ENCODE measurements at places on chromosomes 11 and 22.

- DNase-seq: no peak
Observed at GRCh38 chr22:46462726-46463371, 74.6 kb downstream of the CELSR1 start.

DNA sequence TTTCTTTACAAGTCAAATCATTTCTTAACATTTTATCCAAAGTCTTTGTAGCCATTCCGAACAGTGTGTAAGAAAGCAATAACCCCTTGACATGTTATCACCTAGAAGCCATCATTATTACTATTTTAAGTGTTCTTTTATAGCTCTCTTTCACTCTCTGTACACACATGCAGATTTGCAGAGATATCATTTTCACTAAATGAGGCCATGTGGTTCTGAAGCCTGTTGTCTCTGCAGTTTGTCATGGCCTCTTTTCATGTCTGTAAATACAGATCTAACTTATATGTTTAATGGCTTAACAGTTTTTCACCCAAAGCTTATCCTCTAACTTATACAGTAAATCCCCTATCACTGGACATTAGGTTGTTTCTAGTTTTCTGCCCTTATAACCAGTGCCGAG, 166.8 kb downstream of the MYO18B start:
- DNase-seq: no peak

DNA sequence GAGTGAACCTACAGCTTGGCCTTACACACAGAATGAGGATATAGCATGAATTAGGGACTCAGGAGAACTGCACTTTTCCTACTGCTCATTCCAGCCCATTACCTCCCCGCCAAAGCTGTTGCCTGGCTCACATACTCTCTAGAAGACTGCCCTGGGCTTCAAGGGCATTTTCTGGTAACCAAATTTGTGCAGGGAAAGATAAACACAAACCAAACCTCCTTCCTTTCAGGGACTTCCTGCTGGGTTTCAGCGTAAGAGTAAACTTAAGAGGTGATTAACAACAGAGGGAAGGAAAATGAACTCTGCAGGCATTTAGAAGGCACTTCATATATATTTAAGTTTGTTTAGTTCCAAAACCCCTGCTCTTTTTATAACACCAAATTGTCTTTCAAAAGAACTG, 194.9 kb downstream of the SWAP70 start:
- DNase-seq: no peak

GRCh38 chr11:96299155-96299888, 43.7 kb downstream of the MAML2 start:
- no peak for DNase-seq

DNA sequence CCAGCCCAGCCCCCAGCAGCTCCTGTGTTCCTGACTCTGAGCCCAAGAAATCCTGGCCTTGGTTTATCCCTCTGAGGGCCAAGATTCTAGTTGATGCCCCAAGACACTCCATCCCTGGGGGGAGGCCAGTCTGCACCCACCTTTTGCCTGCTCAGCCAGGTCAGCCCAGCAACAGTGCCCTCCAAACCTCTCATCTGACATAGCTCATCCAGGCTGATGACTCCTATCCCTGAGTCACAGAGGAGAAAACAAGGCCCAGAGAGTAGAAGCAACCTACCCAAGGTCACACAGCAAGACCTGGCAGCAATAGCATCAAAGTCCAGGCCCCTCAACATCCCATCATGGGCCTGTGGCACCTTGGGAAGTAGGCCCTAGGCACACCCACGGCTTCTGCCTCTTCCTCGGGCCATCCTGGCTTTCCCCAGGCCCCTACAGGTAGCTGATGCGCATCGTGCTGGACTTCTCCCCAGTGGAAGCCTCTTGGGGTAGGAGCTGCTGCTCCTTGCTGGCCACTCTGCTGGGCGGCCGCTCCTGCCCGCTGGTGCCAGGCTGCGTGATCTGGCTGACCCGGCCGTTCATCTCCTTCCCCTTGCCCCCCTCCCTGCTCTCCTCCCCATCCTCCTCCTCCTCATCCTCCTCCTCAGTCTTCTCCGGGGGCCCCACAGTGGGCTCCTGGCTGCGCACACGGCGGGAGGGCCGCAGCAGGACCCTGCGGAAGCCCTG, 6.0 kb downstream of the SSTR3 start:
- no peak for DNase-seq

- no peak for DNase-seq
Observed at GRCh38 chr22:41544671-41545476, 604 bp upstream of the POLR3H start.

DNA sequence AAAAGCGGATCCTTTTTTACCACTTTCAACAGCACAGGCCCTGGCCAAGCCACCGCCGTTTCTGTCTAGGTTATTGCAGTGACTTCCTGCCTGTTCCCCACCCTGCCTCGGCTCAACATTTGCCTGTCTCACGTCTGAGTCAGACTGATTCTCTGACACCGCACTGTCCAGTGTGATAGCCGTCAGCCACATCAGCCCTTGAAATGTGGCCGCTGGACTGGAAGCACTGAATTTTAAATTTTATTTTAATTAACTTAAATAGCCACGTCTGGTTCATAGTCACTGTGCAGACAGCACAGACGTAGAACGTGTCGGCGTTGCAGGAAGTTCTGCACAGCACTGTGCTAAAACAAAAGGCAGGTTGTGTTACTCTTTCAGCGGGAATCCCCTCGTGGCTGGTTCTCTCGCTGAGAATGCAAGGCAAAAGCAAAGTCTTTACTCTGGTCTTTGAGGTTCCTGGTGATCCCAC, 56.3 kb upstream of the ADSL start:
- DNase-seq: no peak

DNA sequence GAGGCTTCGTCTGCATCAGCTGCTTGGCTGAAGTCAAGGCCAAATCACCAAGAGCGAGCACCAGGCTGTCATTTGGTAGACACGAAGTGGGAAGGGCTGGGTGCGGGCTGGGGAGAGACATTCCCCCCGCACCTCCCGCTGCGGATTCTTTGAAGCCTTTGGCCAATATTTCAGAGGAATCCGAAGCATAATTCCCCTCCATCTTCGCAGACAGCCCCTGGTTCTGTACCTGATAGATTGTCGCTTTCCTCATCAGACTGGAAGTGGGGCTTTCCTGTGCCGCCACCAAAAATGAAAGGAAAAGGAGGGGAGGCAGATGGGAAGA, 15.3 kb downstream of the BLID start:
- DNase-seq: no peak

GRCh38 chr11:69912911-69913451, 93.8 kb upstream of the FGF3 start:
- no peak for DNase-seq

DNA sequence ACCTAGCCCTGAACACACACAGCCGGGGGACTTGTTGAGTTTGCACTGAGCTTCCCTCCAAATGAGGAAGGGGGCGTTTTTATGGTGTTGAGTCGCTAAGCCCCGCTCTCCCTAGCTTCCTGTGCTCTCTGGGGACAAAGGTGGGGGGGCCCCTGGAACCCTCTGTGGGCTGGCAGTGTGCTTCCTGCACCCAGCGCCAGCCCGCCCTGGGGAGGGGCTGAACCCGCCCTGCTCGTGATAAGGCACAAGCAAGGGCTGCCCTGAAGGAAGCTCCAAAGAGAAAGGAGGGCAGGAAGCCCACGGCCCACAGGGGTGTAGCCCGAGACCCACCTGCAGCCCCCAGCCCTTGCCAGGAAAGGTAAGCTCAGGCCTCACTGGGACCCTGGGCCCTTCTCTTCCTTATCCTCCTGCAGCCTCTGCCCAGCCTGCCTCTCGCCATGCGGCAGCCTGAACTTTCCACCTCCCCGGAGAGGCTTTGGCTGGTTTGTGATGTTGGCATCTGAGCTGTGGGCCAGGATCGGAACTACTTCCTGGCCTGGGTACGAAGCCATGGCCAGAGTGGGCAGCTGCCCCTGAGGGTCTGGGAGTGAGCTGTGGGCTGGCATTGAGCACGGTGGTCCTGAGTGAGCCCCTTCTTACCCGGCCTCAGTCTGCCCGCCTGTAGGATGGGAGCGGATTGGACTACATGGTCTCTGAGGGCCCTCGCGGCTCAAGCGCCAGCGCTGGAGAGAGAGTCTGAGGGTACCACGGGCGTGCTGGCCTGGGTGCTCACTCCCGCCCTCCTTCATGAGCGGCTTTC, at the start of gene FERMT3:
Gene FERMT3 (plus strand): TSS at position 265 of the 799 bp plus-strand sequence. CDS start 644 bp downstream, outside the sequence.
- DNase-seq: no peak

DNA sequence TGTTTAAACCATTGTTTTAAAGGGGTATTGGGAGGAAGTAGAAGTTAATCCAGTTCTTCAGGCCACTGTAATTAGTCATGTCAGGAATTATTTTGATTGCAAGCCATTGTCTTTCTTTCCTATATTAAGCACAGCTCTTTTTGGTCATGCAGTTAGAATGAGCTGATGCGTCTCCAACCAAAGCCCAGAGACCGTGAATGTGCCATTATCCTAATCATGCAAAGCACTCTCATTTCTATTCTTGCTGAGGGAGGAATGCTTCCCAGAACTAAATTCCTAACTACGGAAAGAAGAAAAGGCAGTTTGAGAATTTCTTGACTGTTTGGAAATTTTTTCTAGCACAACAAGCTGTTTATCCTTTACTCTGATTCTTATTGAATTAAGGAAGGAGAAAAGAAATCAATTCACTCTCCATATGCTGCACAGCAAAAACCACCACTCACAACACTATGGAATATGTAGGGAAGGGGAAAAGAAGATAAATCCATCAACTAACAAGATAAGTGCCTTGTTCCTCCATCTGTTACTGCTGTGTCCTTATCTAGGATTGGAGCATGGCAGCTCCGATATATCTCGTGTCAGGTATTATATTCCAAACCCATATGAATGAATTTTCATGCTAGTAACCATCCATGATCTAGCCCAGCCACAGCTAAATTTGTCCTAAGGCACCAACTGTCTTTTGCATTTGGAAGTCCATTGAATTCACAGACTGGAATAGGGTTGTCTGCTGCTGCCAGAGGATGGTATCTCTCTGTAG, 70.8 kb downstream of the NTM start:
- no peak for DNase-seq

GRCh38 chr22:44458044-44459020, 39.7 kb downstream of the RTL6 start:
- no peak for DNase-seq

DNA sequence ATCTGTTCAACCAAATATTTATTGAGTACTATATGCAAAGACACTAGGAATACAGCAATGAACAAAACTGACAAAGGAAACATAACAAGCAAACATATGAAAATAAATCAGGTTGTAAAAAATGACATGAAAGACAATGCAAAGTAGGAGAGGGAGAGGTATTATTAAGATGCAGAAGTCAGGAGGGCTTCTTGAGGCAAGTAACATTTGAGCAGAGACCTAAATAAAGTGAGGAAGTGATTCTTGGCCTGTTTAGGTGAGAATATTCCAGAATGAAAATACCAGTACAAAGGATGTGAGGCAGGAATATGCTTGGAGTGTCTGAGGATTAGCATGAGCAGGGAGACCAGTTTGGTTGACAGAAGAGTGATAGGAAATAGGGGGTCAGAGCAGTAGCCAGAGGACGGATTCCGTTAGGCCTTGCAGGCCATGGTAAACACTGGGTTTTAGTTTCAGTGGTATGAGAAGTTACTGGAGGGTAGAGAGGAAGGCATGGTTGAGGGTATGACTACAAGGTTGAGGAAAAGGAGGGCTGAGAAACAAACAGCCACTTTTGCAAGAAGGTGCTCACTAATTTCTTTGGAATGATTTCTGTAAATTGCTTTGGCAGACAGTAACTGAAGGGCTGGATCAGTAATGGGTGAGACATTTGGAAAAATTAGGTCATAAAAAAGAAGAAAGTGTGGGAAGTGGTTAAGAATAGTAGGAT, 191.9 kb downstream of the SWAP70 start:
- no peak for DNase-seq

- no peak for DNase-seq
Observed at GRCh38 chr22:20034143-20034542, 13.2 kb downstream of the TANGO2 start.

DNA sequence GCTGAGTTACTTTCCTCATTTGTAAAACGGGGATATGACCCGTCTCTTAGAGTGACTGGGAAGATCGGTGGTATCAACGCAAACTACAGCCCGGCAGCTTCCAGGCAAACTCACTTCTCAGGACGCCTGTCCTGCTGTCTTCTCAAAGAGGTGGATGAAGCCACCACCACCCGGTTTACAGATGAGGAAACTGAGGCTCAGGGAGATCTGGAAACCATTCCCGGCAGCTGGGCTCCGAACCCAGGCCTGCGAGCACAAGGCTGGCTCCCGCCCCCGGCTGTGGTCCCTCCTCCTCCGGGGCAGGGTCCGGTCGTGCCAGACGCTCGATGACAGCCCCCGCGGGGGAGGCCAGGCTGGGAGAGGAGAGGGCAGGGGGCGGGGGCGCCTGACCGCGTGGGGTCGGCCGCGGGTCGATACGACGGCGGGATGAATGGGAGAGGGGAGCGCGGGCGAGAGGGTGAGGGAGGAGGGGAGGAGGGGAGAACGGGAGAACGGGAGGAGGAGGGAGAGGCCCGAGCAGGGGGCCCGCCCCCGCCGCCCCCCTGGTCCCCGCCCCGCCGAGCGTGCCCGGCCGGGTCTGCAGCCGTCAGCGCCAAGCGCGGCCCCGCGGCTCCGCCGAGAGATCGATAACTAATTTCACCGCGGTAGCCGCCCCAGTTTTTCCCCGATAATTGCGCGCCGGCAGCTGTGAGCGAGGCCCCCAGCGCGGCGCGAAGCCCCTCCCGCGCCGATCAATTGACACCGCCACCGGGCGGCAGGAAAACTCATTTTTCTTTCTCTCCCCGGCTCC, 14.0 kb downstream of the IGLL1 start:
- DNase-seq: no peak

GRCh38 chr22:33000342-33001280, 57.6 kb downstream of the SYN3 start:
- peak; percentile 49 for DNase-seq

DNA sequence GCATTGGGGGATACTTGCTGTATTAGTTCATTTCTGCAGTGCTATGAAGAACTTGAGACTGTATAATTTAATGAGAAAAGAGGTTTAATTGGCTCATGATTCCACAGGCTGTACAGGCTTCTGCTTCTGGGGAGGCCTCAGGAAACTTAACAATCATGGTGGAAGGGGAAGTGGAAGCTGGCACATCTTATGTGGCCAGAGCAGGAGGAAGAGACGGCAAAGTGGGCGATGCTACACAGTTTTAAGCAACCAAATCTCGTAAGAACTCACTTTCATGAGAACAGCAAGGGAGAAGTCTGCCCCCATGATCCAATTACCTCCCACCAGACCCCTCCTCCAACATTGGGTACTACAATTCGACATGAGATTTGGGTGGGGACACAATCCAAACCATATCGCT, 55.1 kb downstream of the TMPRSS5 start:
- no peak for DNase-seq
